T-helper 2 cell treated with Interferon-gamma antibody and Interleukin-4, amounts not matched to agents 5 μg/mL and 100 μg/mL, for 36 hours (primary cell): ENCODE measurements at places on chromosomes 3 and 15.

DNA sequence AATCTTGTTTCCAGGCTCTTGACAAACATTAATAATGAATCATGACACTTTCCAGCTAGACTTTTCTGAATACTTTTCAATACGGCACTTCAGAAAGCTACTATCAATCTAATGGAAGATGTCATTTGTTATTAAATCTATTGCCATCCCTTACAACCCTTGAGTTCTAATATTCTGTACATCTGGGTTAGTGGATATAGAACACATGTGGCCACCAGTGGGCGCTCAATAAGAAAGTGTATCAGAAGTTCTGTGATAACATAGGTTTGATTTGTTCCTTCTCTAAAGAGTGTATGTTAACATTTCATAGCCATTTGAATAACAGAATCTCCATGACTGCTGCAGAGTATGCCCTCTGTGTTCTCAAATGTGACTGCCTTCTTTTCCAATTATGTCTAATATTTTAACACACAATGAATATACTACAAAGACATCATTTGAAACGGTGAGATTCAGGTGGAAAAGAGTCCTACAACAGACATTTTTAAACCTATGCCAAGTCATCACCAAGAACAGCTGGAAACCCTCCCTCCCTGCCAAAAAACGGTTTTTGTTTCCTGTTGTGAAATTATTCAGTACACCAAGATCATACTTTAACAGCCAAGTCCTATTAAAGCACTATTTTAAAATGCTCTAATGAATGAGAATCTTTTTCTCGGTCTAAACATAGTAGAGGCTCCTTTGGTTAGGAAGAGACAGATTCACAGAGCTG, 22.2 kb downstream of the ALDH1A2 start:
- no peak for DNase-seq

DNA sequence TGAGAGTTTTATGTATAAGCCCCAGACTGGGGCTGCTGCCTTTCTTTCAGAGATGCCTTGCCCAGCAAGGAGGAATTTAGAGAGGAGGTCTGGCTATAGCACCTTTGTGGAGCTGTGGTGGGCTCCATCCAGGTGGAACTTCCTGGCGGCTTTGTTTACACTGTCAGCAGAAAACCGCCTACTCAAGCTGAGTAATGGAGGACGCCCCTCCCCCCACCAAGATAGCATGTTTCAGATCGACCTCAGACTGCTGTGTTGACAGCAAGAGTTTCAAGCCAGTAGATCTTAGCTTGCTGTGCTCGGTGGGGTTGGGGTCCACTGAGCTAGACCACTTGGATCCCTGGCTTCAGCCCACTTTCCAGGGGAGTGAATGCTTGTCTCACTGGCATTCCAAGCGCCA, 155.6 kb downstream of the STXBP5L start:
- no peak for DNase-seq

- DNase-seq, result no peak
Observed at GRCh38 chr15:62658498-62658897, 384.0 kb upstream of the TPM1 start.

GRCh38 chr3:167978071-167978470, 117.7 kb downstream of the GOLIM4 start:
- DNase-seq, result no peak

- no peak for DNase-seq
Observed at GRCh38 chr3:88921986-88922385, 185.4 kb upstream of the EPHA3 start.

DNA sequence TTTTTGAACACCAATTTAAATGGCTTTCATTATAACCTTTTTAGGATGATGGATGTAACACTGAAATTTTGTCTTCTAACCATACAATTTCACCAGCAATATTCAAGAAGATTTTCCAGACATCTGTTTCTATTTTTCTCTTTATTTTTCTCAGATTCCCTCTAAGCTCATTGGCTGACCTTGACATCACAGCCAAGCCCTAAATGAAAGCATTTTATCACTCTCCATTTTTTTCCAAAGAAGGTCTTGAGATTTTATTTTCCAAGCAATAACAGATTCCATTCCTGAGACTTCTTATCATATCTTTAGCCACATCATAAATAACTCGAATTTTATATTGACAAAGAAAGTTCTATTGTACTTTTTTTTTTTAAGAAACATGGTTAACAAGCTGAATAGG, 392.6 kb upstream of the THBS1 start:
- DNase-seq, result no peak

- no peak for DNase-seq
Observed at GRCh38 chr3:111517801-111518200, 24.2 kb upstream of the CD96 start.

GRCh38 chr3:13688034-13688433, 139.1 kb downstream of the FBLN2 start:
- no peak for DNase-seq

DNA sequence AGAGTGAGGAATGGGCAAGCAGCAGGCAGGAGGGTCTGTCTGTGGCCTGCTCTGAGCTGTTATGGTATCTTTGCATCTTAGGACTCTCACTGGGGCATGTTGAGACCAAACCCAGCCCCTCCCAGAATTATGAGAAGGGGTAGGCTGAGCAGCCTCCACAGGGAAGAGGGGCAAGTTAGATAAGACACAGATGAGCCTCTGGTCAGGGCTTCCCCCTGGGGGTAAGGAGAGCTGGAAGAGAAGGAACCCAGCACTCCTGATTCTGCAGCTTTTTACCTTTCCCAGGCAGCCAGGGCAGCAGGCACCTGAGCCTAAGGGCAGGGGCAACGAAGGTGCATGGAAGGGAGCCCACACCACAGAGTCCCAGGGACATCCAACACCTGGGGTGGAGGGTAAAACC, 19.3 kb downstream of the DUOX1 start:
- DNase-seq, result no peak

DNA sequence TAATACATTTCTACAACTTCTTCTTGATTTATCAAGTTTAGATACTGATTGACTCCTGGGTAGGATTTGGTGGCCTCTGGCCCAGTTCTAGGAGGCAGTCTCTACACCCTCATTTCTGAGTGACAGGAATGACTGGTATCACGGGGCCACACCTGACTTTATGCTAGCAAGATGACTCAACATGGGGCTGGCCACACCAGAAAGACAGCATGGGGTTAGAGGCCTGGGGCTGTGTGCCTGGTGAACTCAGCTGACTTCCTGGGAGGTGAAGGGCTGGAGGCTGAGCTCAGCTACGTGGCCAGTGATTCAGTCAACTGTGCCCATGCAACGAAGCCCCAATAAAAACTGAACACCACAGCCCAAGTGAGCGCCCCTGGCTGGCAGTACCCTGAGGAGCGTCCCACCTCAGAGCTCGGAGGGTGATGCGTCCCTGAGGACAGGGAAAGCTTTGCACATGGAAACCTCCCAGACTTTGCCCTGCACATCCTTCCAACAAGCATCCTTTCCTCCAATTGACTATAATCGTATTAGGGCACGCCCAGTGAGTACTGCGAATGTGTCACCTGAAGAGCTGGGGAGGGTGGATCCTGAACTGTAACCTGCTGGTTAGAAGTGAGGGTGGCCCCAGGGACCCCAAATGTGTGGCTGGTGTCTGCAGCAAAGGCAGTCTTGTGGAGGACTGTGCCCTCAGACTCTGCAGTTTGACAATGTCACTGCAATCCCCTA, 57.2 kb downstream of the NIPA2 start:
- DNase-seq, result peak; percentile 52

DNA sequence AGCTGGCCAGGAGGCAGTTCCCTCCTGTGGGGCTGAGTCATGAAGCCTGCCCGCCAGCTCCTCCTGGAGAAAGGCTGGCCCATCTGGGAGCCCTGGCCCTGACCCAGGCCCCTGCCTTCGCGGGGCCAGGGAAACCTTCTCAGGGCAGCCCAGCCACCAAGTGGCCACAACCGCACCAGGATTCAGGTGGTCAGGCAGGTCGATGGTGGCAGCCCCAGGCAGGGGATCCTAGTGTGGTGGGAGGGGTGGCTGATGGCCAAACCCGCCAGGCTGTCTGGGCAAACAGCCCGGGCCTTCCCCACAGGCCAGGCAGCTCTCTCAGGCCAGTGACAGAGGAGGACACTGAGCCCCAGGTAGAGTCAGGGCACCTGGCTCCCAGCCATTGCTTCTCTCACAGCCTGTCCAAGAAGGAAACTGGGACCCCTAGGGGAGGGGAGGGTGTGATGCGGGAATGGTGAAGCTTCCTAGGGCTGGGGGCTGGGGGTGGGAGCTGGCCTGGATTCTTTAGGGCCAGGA, 1.2 kb downstream of the TWF2 start:
- no peak for DNase-seq

GRCh38 chr3:132311841-132312240, 5.4 kb upstream of the ACP3 start:
- no peak for DNase-seq

DNA sequence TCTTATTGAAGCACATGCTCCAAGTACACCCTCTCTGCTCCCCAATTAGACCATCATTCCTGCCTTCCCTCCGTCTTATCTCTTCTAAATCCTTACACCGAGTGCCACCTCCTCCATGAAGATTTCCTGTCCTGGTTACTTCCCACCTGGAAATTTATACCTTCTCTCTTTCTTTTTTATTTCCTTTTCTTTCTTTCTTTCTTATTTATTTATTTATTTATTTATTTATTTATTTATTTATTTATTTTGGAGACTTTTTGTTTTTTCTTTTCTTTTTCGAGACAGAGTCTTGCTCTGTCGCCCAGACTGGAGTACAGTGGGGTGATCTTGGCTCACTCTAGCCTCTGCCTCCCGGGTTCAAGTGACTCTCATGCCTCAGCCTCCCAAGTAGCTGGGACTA, 45.9 kb upstream of the ABHD2 start:
- DNase-seq, result no peak

DNA sequence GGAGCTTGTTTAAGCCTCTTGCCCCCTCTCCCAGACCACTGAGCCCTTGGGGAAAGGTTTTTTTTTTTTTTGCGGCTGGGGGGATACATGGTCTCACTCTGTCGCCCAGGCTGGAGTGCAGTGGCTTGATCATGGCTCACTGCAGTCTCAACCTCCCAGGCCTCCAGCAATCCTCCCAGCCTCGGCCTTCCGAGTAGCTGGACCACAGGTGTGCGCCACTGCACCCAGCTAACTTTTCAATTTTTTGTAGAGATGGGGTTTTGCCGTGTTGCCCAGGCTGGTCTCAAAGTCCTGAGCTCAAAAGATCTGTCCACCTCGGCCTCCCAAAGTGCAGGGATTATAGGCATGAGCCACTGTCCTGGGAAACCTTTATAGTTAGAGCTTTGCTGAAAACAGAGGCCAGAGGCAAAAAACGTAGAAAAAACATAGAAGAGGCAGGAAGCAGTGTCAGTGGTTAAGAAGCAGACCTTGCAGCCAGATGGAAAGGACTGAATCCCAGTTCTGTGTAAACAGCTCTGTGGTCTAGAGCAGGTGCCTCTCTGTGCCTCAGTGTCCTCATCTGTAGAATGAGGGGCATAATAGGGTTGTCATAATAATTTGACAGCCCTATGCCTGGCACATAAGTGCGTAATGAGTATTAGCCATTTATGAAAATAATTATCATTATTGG, 33.1 kb downstream of the CMTM7 start:
- no peak for DNase-seq
